ENCODE measurements at places on chromosomes 7 and 10.

- no peak for DNase-seq
Observed at GRCh38 chr7:48938539-48939295, 14.4 kb downstream of the CDC14C start.

- no peak for DNase-seq
Observed at GRCh38 chr7:51326656-51327286, 10.2 kb upstream of the COBL start.

GRCh38 chr7:8290645-8291308, 28.8 kb upstream of the ICA1 start:
- no peak for DNase-seq

DNA sequence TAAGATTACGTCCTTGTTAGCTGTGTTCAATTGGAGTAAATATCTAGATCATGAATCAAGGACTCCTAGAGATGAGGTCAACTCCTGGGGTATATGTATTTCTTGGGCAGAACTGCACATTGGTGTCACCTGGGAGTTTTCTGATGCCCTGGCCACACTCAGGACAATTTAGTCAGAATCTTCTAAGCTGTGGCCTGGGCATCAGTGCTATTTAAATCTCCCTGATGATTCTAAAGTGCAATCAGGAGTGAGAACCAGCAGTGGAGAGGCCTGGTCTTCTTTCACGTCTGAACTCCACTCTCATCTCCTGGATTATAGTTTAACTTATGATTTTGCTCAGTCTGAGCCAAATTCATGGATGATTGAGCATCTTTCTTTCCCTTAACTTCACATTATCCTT, 218.0 kb downstream of the BMPER start:
- DNase-seq = no peak

DNA sequence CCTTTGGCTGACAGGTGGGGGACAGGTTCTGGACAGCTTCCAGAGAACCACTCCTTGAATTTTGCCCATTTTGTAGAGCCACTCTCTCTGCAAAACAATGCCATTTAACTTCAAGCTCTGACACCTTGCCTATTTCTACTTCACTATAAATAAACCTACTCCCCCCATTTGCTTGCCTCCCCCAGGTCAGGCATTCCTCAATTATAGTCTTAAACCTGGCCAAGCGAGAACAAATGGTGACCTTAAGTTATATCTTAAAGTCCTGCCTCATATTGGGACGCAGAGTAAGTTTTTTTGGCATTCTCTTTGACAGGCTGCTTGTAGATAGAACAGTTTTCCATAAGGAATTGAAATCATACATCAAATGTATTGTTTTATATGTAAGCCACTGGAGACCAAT, 706.9 kb downstream of the LRMDA start:
- DNase-seq = no peak

- DNase-seq = no peak
Observed at GRCh38 chr10:71735709-71736569, 16.4 kb upstream of the C10orf105 start.

DNA sequence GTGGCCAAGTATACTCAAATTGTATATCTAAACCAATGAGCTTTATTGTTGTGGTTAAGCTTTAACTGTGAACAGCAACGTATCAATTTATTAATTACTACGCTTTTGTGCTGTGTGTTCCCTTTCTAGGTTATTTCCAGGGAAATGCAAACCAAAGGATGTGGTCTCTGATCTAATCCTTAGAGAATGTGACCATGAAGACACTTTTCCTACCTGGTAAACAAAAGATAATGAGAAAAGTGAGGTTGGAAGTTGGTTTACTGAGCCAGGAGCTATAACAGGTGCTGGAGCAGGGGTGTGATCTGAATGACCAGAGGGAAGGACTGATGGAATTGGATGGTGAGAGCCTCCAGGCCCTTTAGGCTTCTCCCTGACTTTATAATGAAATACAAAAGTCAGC, 25.4 kb upstream of the CALU start:
- DNase-seq = no peak

- no peak for DNase-seq
Observed at GRCh38 chr7:52586704-52587103, 448.7 kb upstream of the POM121L12 start.

GRCh38 chr10:32930036-32930435, 28.0 kb downstream of the ITGB1 start:
- DNase-seq = no peak

- DNase-seq = no peak
Observed at GRCh38 chr7:69598081-69598486, at the start of gene AUTS2. AUTS2 (plus strand) TSS chr7:69598475; CDS start chr7:69599654, 1,179 bp downstream.

- no peak for DNase-seq
Observed at GRCh38 chr7:114932991-114933390, 11.1 kb downstream of the MDFIC start.

- no peak for DNase-seq
Observed at GRCh38 chr7:14419531-14419930, 430.1 kb upstream of the ETV1 start.

GRCh38 chr10:117547716-117548668, 5.4 kb downstream of the EMX2 start:
- no peak for DNase-seq

- no peak for DNase-seq
Observed at GRCh38 chr7:69728304-69728703, 130.0 kb downstream of the AUTS2 start.

DNA sequence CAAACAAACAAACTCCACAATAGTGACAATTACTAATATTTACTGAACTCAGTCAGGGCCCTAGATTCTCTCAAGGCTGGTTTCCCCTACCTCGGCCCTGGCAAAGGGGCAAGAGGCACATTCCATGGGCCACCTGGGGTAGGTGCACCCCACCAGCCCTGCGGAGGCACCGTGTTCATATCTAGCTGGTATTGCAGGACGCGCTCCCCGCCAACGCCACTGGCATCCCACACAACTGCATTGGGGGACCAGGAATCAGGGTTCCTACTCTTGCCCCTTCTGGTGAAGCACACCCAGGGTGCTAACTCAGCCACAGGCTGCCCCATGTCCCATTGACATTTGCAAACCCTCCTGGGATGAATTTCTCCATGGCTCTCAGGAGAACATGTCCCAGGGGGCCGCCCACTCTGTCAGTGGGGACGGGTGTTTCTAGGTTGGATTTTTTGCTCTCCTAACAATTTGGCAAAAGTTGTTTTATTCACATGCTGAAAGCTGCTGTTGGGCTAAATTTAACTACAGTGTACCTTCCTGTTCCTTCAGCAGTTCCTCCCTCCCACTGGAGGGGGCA, 76.7 kb downstream of the ZRANB1 start:
- no peak for DNase-seq

- peak; percentile 27 for DNase-seq
Observed at GRCh38 chr7:116500078-116500853, 728 bp downstream of the CAV2 start.

DNA sequence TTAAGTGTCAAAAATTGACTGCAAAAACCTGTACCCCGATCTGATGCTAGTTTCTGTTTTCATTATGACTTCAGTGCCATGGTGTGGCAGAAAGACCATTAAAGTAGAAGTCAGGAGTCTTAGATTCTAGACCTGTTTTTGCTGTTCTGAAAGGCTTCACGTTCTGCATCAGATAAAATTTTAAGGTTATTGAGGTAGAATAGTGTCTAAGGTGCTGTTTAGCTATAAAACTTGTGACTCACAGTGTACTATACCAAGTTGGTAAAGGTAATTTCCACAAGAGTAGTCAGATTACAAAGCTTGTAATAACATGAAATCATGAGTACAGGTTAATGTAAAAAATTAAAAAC, 38.6 kb downstream of the ZNRF2 start:
- DNase-seq = no peak

DNA sequence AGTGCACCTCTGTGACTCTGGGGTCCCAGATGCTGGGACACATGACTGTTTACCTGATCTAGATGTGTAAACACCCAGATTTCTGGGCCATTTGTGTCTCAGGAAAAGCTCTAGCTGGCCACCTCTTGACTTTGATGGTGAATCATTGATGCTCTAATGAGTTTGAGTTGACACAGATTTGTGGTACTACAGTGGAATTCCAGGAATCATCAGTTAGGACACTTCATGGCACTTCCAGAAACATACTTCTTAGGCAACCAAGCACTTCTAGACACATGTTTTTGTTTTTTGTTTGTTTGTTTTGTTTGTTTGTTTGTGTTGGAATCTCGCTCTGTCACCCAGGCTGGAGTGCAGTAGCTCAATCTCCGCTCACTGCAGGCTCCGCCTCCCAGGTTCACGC, 302.2 kb upstream of the ZMIZ1 start:
- DNase-seq = no peak

DNA sequence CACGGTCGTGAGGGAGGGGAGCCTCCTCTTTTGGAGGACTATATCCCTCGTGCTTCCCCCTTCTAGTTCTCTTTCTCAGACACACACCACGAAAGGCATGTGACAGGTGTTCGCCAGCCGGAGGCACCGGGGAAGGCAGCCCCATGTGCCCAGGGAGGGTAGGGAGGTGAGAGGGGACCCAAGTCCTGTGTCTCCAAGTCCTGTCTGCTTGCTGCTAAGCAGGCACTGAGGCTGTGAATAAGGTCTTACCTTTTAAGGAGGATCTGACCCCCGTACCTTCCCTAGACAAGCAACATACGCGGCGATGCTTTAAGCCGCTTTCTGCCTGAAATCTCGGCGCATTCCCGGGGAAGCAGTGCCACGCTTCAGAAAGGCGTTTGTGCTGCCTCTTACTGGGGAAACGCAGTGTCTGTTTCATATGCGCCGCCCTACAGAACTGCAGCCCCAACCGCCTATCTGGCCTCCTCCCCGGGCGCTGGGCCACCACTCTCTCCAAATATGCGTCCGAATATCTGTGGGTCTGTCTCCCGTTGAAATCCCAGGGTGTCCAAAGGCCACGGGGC, 770 bp downstream of the PLXNA4 start:
- no peak for DNase-seq

DNA sequence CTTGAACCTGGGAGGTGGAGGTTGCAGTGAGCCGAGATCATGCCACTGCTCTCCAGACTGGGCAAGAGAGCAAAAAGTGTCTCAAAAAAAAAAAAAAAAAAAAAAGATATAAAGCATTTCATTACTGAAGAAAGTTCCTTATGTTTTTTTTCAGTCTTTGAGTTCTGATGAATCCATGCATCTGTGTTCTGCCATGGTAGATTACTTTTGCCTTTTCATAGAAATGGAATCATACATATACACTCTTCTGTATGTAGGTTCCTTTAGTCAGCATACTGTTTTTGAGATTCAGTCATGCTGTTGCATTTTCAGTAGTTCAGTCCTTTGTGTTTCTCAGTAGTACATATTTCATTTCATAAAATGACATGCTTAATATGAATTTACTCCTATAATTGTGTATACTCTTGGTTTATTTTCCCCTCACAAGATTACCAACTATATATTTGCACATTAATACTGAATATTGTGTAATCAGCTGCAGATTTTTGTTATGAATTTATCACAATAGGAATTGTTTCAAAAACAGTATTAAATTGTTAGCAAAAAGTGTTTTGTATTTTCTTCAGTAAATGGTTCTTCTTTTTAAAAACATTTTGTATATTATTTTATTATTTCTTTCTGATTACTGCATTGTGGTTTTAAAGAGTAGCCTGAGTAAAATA, 2.8 kb upstream of the ZNF777 start:
- no peak for DNase-seq

DNA sequence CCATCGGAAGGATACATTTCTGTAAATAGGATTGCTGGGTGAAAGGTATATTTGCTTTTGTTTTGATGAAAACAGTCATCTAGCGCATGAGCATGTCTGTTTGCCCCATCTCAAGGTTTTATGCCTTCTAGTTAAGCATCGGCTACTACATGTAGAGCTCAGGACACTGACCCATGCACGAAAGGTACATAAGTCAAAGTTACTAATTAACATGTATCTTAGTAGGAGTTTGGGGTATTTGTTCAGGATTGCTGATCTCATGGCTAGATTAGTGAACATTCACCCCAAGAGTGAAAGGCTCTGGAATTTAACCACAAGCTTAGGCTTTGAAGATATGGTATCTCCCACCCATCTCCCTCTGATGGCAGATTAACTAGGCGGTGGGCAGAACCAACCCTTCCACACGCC, 91.5 kb downstream of the RBM20 start:
- DNase-seq = no peak

DNA sequence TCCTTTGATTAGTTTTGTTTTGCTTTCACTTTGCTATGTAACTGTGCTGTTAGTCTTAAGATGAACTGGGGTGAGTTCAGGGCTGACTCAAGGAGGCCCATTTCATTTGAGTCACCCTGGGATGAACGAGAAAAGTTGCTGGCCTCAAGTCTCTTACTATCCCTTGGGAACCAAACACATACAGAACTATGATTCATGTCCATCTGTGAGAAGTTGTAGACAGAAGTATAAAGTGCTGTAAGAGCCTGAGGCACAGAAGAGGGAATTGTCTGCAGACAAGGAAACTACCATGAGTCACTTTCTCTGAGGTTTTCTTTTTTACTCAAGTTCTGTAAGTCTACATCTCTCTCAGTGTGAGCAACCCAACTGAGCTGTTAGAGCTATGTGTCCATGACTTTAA, 179.8 kb upstream of the CSTF2T start:
- peak; percentile 8 for DNase-seq

GRCh38 chr7:30301751-30302150, 17.4 kb downstream of the ZNRF2 start:
- DNase-seq = no peak

GRCh38 chr10:37667736-37668135, 189.7 kb downstream of the ZNF248 start:
- no peak for DNase-seq

DNA sequence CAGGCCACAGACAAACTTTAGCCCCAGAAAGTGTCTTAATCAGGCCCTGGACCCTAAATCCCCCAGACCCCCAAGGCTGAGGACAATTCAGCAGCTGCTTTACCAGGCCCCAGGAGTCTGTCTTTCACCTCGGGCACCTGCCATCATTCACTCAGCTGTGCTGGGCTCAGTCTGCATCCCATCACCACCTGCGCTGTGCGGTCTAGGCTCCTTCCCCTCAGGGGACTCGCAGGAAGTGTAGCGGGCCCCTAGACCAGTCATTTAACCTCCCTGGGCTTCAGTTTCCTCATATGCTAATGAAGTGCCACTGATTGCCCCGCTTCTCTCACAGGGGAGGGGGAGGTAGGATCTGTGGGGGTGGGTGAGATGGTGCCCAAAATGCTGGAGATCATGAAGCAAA, 76.4 kb upstream of the ZMIZ1 start:
- no peak for DNase-seq

GRCh38 chr10:72037811-72038210, 50.5 kb downstream of the SPOCK2 start:
- DNase-seq = no peak

- DNase-seq = no peak
Observed at GRCh38 chr7:47846138-47846836, 102.0 kb downstream of the PKD1L1 start.

DNA sequence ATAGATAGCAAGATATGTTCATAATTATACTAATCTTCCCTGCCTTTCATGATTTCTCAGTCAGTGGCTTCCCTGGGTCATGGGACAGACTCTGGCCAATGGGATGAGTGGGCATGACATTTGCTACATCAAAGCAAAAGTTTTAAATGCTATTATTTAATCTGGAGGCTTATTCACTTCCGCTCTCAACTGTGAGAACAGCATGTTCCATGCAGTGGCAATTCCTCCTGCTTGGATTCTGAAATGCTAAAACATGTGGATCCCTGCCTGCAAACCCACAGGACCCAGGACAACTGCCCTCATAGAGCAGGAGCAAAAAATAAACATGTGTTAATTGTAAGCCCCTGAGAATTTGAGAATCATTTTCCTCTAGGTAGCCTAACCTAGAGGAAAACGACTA, 1412.4 kb upstream of the CELF2 start:
- no peak for DNase-seq

GRCh38 chr10:122267849-122268737, 3.0 kb upstream of the BTBD16 start:
- peak; percentile 20 for DNase-seq

GRCh38 chr10:45000138-45000751, 478 bp upstream of the ZNF22 start:
- DNase-seq = no peak

- no peak for DNase-seq
Observed at GRCh38 chr7:103009466-103010185, 65.0 kb downstream of the FBXL13 start.

Measured in stimulated activated CD4-positive, alpha-beta T cell treated with anti-CD3 and anti-CD28 coated beads, TNF-alpha, amount 100 ng/mL, for 48 hours (primary cell).